ENCODE measurements at places on chromosomes 5 and 9.

DNA sequence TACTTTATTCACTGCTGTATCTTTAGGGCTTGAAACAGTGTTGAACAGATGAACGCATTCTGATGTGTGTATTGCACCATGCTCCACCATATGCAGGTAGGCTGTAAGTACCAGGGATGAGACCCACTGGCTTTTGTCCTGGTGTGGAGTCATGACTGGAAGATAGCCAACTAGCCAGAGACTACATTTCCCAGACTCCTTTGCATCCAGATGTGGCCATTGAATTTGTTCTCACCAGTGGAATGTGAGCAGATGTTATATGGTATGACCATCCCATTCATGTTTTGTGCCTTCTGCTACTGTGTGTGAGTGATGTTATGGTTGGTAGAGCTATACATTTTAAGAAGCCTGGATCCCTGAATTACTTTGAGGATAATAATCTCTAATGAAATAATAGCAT, 7.4 kb upstream of the FBXL7 start:
- DNase-seq = no peak

- peak; percentile 90 for DNase-seq
Observed at GRCh38 chr9:35844628-35845270, 15.7 kb downstream of the TMEM8B start.

DNA sequence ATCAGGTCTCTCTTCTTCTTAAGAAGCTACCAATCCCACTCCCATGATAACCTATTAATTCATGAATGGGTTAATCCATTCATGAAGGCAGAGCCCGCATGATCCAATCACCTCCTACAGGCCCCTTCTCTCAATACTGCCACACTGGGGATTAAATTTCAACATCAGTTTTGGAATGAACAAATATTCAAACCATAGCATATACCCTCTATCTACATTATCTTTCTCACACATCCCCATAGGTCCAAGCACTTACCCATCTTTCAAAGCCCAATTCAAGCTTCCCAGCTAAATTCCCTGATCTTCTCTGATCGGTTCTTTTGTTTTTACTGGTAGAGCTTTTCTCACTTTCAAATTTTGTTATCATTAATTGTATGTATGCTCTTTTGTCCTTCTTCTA, 10.5 kb upstream of the SHOC1 start:
- DNase-seq = no peak

GRCh38 chr9:126605792-126606482, 7.8 kb upstream of the LMX1B start:
- no peak for DNase-seq

- DNase-seq = peak; percentile 23
Observed at GRCh38 chr5:115069087-115069968, 100.4 kb downstream of the TRIM36 start.

DNA sequence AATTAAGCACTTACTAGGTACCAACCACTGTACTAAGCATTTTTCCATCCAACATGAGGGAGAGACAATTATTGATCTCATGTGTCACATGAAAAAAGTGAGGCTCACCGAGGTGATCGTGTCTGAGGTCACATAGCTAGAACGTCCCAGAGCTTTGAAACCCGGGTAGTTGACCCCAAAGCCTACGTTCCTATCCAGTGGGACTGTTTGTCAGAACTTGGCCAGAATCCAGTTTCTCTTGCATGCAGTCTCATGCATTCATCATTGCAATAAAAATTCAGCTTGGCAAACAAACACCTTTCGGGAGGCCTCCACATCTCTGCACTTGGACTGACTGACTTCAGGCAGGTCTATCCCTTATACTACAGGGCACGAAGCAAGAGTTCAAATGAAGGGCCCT, 23.4 kb upstream of the FAT2 start:
- DNase-seq = no peak

- DNase-seq = no peak
Observed at GRCh38 chr5:114415760-114416159, 53.9 kb downstream of the KCNN2 start.

DNA sequence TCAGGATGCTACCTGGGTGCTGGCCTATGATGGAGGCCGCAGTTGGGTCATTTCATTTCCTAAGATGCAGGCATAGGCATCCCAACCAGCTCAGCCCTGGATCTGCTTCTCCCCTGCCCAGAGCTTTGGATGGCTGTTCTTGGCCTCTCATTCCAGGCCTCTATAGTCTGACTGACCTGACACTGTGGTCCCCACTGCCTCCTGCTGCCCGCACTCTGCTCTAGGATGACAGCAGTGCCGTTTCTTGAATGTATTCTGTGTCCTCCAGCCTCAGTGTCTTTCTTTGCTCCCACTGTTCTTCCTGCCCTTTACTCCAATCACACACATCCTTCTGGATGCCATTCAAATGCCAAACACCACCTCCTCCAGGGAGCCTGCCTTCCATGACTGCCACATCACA, 235.7 kb downstream of the HSPA4 start:
- DNase-seq = peak; percentile 19

GRCh38 chr9:84169240-84169639, 171.3 kb downstream of the SLC28A3 start:
- DNase-seq = no peak

GRCh38 chr5:130992095-130992494, 173.0 kb downstream of the HINT1 start:
- DNase-seq = no peak

DNA sequence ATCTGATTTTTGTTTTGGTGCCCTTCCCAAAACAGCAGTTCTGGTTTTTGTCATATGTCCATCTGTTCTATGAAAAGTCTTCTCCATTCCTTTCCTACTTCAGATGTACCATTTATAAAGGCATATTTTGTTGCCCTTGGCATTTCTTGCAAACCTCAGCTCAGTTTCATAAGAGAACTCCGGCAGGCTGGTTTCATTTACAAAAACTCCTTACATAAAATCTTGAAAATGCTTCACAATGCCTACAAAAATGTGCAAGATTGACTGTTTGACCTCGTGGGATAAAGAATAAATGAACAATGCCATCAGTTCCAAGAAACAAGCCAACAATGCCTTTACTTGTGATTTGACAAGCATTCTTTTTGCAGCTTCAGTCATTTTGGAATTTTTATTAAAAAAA, 39.1 kb upstream of the CTNNAL1 start:
- DNase-seq = no peak

DNA sequence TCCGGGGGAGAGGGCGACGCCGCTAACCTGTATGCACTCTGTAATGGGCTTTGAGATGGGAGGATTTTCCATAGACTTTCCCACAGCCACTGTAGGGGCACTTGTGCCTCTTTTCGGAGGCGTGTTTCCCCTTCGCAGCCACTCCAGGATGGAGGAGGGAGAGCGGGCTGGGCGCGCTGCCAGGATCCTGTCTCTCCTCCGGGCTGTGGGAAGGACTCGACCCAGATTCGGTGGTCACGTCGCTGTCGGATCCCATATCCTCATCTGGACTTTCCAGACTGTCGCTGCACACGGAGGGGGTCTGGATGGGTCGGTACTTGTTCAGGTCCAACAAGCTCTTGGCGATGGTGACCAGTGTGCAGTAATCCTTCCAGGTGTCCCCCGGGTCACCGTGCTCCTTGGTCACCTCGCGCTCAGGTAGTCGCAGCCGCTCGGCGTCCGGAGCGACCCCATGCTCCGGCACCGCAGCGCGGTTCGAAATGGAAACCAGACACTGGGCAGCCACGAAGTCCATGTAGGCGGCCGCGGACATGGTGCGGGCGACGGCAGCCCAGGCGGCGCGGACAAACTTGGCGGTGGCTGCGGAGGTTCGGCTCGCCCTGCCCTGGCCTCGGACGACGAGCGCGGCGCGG, 1.5 kb downstream of the KLF9 start:
- no peak for DNase-seq

DNA sequence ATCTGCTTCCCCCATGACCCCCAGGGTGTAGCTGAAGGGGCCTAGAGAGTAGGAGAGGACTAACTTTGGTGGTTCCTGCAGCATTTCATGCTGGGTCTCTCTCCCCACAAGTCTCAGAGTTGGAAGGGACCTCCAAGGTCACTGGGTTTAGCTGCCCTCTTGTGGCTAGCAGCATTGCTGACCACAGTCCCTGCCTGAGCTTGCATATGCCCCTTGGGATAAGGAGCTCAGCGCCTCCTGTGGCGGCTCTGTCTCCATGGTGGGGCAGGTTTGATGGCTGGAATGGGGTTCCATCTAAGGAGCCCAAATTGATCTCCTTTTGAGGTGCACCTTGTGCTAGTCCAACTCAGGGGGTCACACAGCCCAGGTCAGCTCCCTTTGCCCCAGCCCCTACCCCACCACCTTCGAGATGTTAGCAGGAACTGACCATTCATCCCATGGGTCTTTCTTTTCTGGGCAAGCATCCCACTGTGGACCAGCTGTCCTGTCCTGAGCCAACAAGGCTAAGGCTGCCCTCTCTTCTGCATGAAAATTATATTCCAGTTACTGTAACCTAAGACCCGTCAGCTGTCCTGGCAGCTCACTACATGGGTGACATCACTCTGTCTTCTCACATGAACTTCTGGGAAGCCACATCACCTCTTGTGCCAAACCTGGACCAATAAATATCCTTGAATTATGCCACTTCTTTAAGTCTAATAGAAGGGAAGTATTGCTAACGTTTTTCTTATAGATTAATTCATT, 196.2 kb downstream of the HSPA4 start:
- DNase-seq = no peak

DNA sequence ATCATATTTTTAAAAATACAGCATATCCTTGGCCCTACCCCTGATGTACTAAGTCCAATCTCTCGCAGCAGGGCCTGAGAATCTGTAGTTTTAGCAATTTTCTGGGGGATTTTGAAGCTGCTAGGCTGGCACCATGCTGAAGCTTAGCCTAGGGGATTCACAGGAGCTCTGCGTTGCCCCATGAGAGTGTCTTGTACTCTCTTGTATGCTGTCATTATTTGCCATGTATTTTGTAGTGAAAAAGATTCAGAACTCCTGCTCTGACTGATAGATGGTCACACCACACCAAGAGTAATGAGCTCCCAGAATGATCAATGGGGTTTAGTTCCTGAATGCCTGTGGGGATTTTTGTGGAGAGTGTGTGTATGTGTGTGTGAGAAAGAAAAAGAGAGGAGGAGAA, 20.7 kb upstream of the TRMT10B start:
- DNase-seq = no peak

DNA sequence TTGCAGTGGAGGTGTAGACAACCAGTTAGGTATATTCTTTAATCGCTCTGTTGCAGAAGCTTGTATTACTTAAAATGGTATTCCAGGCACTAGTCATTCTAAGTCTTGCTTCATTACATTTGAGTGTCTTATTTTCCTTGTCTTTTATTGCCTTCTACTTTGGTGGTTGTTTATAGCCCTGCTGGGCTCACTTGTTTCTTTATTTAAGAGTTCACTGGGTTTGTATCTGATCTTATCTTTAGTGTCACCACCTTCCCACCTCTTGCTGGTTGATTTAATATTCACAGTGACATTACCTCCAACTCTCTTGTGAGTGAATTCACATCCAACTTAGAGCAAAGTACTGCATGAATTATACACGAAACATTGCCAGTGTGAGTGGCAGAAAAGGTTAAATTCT, 83.6 kb upstream of the BNC2 start:
- DNase-seq = no peak

DNA sequence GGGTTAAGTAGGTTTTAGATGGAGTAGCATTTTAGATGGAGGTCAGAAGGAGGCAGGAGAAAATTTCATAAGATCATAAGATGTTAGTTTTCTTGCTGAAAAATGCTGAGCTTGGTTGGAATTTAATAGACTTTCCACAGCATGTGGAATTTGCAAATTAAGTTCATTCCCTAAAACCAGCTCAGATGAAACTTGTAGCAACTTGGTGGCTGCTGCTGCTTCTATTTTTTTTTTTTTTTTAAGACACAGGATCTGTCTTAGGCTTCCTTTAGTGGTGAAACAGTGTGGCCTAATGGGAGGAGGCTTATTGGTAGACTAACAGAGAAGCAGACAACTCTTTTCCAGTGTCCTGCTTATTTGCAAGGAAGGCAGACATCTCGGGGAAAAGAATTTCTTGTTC, 154.5 kb downstream of the AOPEP start:
- DNase-seq = no peak

GRCh38 chr9:129484352-129485000, 136.4 kb downstream of the C9orf50 start:
- DNase-seq = no peak

- DNase-seq = no peak
Observed at GRCh38 chr5:10691826-10692785, 68.9 kb downstream of the DAP start.

DNA sequence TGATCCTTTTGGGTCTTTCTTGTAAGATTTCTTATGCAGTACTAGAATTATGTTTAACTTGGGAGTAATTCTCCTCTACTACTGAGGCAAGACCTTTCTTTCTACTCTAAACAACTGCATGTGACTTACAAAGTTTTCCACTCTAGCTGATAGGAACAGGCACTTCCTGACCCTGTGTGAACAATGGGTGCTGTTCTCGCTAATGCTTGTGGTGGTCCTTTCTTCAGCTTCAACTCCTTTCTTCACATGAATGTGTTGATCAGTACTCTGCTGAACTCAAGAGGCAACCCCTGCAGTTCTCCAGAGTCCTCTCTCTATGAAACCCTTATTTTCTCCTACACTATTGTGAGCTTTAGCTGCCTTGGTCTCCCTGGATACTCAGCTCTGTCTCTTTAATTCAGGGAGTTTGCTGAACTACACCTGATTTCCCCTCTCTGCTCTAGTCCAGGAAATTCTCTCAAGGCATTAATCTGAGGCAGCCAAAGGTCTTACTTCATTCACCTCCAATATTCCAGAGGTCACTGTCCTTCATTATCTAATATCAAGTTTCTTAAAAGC, 484.6 kb upstream of the PIK3R1 start:
- DNase-seq = no peak

DNA sequence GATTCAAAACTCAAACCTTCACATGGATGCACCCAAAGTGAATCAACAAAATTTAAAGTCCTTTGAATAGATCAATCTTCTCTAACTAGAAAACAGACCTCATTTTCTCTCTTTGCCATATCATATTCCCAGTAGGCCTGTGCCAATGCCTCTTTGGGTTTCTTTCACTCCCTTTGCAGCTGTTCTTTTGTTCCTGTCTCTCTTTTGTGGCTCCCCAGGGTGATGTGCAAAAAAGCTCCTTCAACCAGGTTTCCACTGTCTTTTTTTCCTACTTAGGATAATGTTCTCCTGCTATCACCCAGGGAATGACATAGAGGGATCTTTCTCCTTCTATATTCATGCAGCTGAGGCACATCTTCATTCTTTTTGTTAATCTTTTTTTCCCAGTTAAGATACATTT, 54.6 kb downstream of the MARCHF3 start:
- no peak for DNase-seq

GRCh38 chr5:4442221-4442620, 697.9 kb upstream of the ADAMTS16 start:
- DNase-seq = no peak

DNA sequence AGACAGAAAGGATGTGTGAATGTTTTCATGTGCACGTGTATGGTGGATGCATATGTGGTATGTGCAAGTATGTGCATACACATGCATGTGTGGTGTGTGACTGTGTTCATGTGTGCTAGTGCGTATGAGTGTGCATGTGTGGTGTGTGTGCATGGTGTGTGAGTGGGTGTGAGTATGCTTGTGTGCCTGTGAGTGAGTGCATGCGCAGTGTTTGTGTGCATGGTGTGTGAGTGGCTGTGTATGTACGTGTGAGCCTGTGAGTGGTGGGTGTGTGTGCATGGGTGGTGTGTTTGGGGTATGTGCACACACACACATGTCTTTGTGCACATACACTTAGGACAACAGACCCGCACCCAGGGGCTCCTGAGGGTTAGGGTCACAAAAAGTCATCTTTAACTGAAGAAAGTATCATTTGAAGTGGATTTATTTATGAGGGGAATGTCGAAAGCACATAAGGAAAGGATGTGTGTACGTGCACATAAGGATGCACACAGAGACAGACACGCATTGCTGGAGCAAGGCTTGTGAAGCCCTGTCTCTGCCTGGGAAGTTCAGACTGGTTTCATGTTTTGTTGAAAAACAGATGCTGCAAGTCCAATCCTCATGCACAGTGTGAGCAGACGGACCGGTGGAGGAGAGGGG, 237.0 kb downstream of the SYK start:
- no peak for DNase-seq
